ENCODE measurements at places on chromosomes 7 and 10.
A peak's percentile ranks its signal among the peaks of the same experiment; 100 is the strongest.

GRCh38 chr7:155705623-155706360 is 61.3 kb downstream of the RBM33 start:
- no peak for DNase-seq

- no peak for DNase-seq
Observed at GRCh38 chr10:44898665-44899064, 12.5 kb upstream of the TMEM72 start.

DNA sequence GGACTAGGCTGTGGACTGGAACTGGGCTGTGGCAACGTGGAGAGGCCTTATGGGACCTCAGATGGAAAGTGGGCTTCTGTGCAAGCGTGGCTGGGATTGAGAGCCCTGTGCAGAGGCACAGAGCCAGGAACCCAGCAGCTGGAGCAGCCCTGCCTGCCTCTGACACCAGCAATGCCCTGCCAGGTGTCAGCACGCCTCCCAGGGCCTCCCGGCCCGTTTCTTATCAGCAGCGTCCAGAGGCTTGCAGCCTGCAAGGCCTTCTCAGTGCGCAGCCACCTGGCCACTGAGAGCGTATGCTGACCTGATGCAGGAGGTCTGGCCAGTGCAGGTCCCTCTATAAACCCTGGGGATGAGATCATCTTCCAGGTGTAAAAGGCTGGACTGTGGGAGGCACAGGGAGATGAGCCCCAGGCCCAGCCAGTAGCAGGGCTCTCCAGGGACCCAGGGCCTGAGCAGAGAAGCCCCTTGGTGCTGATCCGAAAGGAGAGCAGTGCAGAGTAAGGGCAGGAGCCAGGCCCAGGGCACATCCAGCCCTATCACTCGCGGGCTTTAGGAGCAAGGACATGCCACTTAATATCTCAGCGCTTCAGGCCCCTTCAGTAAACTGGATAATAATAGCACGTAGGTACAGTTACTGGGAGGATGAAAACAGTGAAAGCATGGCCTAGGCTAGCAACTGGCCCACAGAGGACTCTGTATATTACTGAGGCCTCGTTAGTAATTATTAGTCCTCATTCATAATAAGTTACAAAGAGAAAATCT is 38.8 kb upstream of the ANTXRL start:
- DNase-seq = no peak

DNA sequence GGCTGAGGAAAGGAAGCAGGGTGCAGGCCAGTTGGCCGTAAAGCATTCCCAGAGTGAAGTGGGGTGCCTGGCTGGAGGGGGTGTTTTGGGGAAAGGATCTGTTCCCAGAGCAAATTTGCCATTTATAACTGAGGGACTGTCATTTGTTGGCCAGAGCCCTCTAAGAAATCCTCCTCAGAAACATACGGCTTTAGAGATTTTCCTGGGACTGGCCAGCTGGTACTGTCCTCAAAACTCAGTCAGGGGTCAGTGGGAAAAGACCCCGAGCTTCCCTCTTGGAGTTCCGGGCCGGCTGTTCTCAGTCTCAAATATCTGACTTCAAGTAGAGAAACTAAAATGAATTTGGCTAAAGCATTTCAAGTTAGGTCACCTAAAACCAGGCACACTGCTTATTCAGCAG is 55.9 kb downstream of the ETV1 start:
- no peak for DNase-seq

GRCh38 chr7:17968791-17969715 is 28.8 kb upstream of the SNX13 start:
- DNase-seq = no peak

- no peak for DNase-seq
Observed at GRCh38 chr7:17722798-17723197, 217.5 kb downstream of the SNX13 start.

DNA sequence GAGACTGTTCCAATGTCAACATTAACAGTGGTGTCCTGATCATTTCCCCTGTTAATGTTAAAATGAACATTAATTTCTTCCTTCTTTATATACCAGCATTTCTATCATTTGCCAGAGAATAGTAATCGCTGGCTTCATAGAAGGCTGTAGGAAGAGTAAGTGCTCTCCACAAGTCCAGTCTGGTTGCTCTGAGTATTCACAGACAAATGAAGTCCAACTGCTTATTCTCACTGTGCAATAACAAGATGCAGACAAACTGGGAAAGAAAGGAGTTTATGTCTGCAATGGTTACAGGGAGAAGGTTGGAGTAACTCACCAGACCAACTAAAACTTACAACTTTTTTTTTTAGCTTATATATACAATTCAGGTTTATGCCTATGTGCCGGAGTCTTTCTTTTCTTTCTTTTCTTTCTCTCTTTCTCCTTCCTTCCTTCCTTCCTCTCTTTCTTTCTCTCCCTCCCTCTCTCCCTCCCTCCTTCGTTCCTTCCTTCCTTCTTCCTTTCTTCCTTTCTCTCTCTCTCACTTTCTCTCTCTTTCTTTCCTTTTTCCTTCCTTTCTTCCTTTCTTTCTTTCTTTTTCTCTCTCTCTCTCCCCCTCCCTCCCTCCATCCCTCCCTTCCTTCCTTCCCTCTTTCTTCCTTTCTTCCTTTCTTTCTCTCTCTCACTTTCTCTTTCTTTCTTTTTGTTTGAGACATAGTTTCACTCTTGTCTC is 19.1 kb downstream of the CDC14C start:
- DNase-seq = no peak

GRCh38 chr10:103583871-103584215 is 90.3 kb downstream of the NEURL1 start:
- no peak for DNase-seq

- DNase-seq = no peak
Observed at GRCh38 chr10:36499693-36500092, 625.7 kb upstream of the ANKRD30A start.

DNA sequence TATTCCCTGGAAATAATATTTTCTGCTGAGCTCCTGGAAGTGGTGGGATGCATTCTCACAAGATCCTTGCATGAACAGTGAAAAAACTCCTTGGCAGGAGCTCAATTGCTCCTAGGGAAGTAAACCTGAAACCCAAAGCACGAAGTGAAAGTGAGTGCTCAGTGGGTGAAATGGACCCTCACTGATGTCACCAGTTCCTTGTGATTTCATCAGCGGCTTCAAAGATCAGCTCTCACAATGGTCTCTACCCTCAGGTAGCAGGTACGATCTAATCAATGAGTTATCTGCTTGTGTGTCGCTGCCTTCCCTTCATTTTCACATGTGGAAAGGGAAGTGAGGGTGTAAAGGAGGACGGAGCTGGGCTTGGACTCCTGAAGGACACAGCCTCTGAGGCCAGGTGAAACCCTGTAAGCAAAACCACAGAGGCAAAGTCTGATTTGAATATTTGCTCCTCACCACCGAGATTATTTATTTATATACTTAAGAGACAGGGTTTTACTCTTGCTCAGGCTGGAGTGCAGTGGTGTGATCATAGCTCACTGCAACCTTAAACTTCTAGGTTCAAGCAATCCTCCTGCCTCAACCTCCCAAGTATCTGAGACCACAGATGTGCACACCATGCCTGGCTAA is 255.4 kb upstream of the LYZL1 start:
- no peak for DNase-seq

- DNase-seq = no peak
Observed at GRCh38 chr7:37309493-37309892, 139.2 kb downstream of the ELMO1 start.

- no peak for DNase-seq
Observed at GRCh38 chr10:132638130-132638515, 100.5 kb downstream of the INPP5A start.

- no peak for DNase-seq
Observed at GRCh38 chr7:96649981-96650380, 59.7 kb downstream of the SEM1 start.

- DNase-seq = peak; percentile 17
Observed at GRCh38 chr7:7595451-7595850, 28.8 kb downstream of the MIOS start.

DNA sequence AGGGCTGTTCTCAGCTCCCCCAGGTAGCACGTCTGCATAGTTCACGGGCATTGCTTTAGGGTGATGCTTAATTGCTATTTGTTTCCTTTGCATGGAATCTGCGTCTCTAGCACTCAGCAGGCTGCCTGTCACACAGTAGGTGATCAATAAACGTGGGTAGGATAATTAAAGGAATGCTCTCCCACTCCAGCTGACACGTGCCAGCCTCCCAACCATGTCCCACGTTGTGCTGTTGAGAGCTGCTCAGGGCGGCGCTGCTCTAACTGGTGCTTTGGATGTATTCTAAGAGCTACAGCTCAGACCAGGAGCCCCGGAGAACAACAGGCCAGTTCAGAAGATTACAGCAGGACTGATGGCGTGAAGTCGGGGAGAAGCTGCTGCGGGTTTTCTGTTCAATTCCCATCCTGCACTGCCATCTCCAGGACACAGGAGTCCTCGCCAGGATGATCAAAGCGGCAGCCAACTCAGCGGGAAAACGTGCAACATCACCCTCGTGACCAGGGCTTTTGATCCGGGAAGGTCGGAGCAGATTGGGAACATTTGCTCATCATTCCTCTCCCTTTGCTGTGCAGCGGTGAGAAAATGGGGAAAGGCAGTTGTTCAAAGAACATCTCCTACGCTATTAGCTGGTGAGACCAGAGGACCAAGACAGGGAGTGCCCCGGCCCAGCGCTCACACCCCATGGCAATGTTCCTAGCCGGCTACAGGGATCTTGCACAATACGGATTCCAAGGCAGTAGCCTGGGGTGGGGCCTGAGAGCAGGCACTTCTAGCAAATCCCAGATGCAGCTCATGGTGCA is 50.5 kb upstream of the FOXK1 start:
- peak; percentile 45 for DNase-seq

- DNase-seq = no peak
Observed at GRCh38 chr7:19249281-19249680, 104.1 kb upstream of the FERD3L start.

GRCh38 chr10:102334101-102334500 is 61.4 kb upstream of the NFKB2 start:
- no peak for DNase-seq

- no peak for DNase-seq
Observed at GRCh38 chr10:133353202-133353959, 4.4 kb downstream of the FUOM start.

All from RPMI8226 (cell line).